ENCODE measurements at places on chromosomes 7 and 10. TPM values are rescaled to one million over a fixed set of nuclear protein-coding genes. Genes with fewer than 3 reads are reported as not detected.

The ANXA8 gene
- 0.29 TPM for total RNA-seq

The NPY gene
- total RNA-seq: not detected

The CHST3 gene
- 14.5 TPM for total RNA-seq

DNA sequence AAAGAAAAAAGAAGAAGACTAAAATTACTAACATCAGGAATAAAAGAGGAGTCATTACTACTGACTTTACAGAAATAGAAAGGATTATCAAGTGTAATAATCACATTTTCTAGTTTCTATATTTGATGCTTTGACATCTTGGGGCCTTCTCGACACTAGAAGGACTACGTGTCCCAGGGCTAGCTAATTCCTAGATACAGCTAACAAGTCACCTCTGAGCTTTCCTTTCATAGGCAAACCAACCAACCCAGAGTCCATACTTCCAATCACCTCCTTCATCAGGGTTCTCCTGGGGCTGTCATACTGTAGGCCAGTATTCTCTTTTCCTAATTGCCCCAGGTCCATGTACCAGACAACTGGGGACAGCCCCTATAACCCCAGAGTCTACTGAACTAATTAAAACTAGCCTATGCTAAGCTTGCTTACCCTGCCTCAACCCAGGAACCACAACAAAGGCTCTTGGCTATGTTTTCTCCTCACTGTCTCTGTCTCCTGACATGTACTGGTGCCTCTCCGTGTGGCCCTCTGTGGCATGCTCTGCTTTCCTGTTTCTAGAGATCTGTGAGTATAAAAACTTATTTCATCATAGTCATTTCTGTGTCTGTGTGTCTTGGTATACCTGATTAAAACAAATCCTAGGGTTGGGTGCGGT lies 6.7 kb upstream of the PARP12 start:
- no peak for DNase-seq

- DNase-seq: peak; percentile 100
These were observed 69.3 kb downstream of the ETV1 start for GRCh38 chr7:13920053-13920697.

Measured in RPMI7951 (cell line).